Psoas muscle (tissue), 8 donors: ENCODE measurements at places on chromosomes 12 and 14.

DNA sequence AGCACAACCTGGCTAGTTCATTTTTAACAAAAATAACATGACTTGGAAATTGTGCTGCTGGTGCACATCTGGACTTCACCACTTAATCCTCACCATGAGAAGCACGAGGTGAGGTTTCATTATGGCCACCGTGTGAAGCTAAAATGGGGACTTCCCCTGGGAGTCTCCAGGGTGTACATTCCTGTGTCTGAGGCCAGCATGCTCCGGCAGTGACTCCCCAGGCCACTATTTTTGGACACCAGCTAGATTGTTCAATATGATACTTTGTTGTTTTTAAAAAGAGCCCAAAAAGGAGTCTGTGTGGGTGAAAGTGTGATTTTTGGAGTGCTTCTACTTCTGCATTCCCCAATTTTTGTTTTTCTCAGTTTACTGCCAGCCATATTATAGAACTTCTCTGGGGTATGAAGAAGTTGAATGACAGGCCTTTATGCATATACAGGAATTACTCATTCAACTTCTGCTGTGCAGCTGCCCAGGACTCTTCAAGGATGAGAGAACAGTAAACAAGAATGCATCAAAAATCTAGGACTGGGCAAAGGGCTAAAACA, 16.9 kb upstream of the AICDA start:
- no peak overlapping the region for H3K4me3 ChIP-seq
- H3K36me3 ChIP-seq = no peaks in the 10 kb centered on the region
- H3K27ac ChIP-seq = no peak overlapping the region
- H3K4me1 ChIP-seq = no peaks in the 10 kb centered on the region
- no peak for DNase-seq

DNA sequence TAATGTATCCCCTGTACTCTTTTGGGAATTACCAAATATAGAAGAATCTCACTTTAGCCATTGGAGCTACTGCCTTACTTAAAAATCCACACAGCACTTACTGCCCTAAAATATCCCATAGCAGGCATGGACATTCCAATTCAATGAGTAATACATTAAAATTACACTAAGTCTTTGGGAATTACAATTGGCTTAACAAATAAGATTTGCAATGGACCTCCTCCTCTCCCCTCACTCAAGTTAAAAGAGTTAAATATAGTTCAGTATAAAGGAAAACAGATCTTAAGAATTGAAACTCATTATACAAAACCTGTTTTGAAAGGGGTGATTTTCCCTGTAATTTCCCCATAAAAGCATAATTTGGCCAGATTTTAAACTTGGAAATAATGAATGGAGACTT, 477.1 kb downstream of the SLC16A7 start:
- H3K27me3 ChIP-seq = no peaks in the 10 kb centered on the region
- H3K27ac ChIP-seq = no peak overlapping the region
- H3K4me3 ChIP-seq = no peak overlapping the region
- no peaks in the 10 kb centered on the region for H3K36me3 ChIP-seq
- no peaks in the 10 kb centered on the region for H3K4me1 ChIP-seq

DNA sequence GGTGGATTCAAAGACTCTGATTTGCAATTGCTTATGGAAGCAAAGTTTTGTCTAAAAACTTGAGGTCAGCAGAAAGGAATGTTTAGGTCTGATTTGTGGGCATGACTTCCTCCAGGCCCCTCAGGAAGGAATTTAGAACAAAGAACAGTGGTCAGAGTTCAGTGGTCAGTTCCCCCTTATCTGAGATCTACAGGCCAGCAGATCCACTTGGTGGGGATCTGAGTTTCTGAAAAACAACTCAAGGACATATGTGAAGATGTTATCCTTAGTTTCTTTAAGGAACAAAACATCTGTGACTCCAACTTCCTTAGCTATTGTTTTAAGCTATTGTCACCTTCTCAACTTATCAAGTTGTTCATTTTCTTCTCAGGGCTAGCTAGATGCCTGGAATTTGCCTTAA, 28.0 kb upstream of the NAA30 start:
- H3K27ac ChIP-seq = no peak overlapping the region
- H3K4me1 ChIP-seq = no peaks in the 10 kb centered on the region
- no peak for DNase-seq

DNA sequence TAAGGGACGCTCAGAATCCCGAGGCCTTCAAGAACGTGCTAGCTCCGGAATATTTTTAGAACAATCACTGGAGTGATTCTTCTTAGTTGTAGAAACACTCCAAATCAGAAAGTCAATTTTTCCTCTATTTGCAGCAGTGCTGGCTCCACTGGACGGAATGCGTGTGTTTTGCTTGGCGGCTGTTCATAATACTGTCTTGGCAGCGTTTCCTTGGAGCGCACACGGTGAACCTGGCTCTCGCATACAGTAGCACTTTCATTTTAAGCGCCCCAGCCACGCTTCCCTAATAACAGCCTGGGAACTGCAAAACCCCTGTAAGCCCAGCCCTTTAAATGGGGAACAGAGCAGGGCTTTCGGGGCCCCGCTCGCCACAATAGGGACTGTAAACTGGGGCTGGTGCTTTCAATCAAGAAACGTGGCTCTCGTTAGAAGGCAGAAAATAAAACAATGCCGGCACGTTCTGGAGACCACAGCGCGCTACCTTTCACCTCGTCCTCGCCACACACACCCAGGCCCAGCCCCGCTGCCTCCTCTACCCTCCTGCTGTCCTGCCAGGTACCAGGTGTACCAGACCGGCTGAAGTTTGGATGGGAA, 79.9 kb downstream of the BCL11B start:
- H3K27ac ChIP-seq = no peak overlapping the region
- H3K27me3 ChIP-seq = no peaks in the 10 kb centered on the region
- H3K4me3 ChIP-seq = peak overlapping the region; percentile 69

GRCh38 chr12:67710582-67710981, 62.0 kb downstream of the DYRK2 start:
- H3K27me3 ChIP-seq = no peaks in the 10 kb centered on the region
- no peaks in the 10 kb centered on the region for H3K36me3 ChIP-seq
- H3K4me1 ChIP-seq = peaks cover 10% of the 10 kb centered on the region

GRCh38 chr14:74974364-74975058, 19.1 kb upstream of the PGF start:
- DNase-seq = no peak
- peaks cover 38% of the 10 kb centered on the region for H3K4me1 ChIP-seq
- no peak overlapping the region for H3K4me3 ChIP-seq
- peak overlapping the region; percentile 55 for H3K27ac ChIP-seq

GRCh38 chr14:81441626-81442134, 41.6 kb upstream of the STON2 start:
- no peak for DNase-seq
- no peak overlapping the region for H3K4me3 ChIP-seq
- H3K27ac ChIP-seq = no peak overlapping the region
- peaks cover 6% of the 10 kb centered on the region for H3K4me1 ChIP-seq
- H3K27me3 ChIP-seq = no peaks in the 10 kb centered on the region

DNA sequence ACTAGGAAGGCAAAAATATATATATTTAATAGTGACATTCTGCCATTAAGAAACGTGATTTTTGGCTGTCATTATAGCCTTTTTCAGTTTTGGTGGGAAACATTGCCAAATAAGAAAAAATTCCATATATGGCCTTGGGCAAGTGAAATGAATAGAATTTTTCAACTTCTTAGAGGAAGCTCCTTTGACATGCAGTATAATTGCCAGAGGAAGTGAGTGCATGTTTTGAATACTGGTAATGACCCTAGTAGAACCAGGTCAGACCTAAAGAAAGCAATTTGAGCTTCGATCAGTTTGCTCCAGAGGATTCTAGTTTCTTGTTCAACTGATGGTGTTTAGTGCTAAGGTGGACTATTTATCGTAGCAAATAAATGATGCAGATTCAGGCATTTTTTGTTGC, 26.2 kb upstream of the TRIM9 start:
- no peaks in the 10 kb centered on the region for H3K36me3 ChIP-seq
- no peak overlapping the region for H3K4me3 ChIP-seq
- H3K27ac ChIP-seq = no peak overlapping the region
- DNase-seq = no peak

GRCh38 chr12:49962861-49963765, 1.4 kb downstream of the AQP5 start:
- H3K4me3 ChIP-seq = no peak overlapping the region
- no peak for DNase-seq
- H3K4me1 ChIP-seq = peaks cover 4% of the 10 kb centered on the region
- peaks cover 23% of the 10 kb centered on the region for H3K27me3 ChIP-seq
- no peak overlapping the region for H3K27ac ChIP-seq

GRCh38 chr14:100312877-100313400, 6.7 kb upstream of the SLC25A29 start:
- peak overlapping the region; percentile 30 for H3K27ac ChIP-seq
- no peak overlapping the region for H3K4me3 ChIP-seq
- H3K36me3 ChIP-seq = no peaks in the 10 kb centered on the region
- H3K4me1 ChIP-seq = peaks cover 15% of the 10 kb centered on the region
- no peaks in the 10 kb centered on the region for H3K27me3 ChIP-seq

DNA sequence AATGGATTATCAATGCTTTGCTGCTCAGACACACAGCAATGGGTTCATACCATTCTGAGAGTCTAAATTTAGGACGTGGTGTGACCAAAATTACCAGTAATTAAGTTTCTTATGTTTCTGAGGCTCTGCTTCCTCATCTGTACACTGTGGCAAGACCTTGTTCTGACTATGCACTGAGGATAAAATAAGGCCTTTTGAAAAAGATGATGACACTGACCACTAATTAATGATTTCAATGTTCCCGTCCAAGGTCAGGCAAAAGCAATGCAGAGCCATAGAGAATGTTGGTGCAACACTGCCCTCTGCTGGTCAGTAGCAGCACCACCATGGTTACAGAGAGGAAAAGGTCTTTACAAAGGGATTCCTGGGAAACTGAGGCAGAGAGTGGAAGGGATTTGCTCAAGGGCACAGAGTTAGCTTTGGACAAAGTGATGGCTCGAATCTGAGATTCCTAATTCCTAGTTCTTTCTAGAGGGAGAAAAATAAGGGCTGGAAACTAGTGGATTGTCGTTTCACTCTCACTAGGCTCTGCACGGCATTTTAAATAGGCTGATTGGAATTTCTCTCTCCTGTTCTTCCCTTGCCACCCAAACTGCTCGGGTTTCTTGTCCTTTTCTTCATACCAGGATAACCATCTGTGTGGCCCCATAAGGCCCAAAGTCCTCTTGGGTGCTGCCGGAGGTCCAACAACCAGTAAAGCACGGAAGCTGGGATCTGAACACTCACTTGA, 22.3 kb upstream of the P2RX7 start:
- H3K27ac ChIP-seq = no peak overlapping the region
- H3K36me3 ChIP-seq = no peaks in the 10 kb centered on the region
- no peaks in the 10 kb centered on the region for H3K4me1 ChIP-seq
- no peak overlapping the region for H3K4me3 ChIP-seq

GRCh38 chr14:92944976-92945375, 22.0 kb downstream of the CHGA start:
- no peaks in the 10 kb centered on the region for H3K27me3 ChIP-seq
- H3K36me3 ChIP-seq = peaks cover 20% of the 10 kb centered on the region
- DNase-seq = no peak
- no peaks in the 10 kb centered on the region for H3K4me1 ChIP-seq
- H3K27ac ChIP-seq = no peak overlapping the region
